ENCODE measurements at places on chromosomes 1 and 21. TPM values are rescaled to one million over a fixed set of nuclear protein-coding genes. Genes with fewer than 3 reads are reported as not detected.

PROK1 gene
- total RNA-seq: not detected

CALML6 gene
- 0.36 TPM for total RNA-seq

GUCA2B gene
- total RNA-seq: not detected

PAQR6 gene
- not detected for total RNA-seq

AADACL4 gene
- not detected for total RNA-seq

ACBD6 gene
- total RNA-seq: 54.0 TPM

SLC6A17 gene
- 0.16 TPM for total RNA-seq

KIAA0319L gene
- 36.2 TPM for total RNA-seq

CADM3 gene
- total RNA-seq: 6.0 TPM

CDC7 gene
- total RNA-seq: 15.5 TPM

CHI3L2 gene
- total RNA-seq: 10.5 TPM

ZSWIM5 gene
- total RNA-seq: 4.7 TPM

TEDDM1 gene
- not detected for total RNA-seq

RIPPLY3 gene
- total RNA-seq: not detected

FOXD3 gene
- total RNA-seq: not detected

KCNJ6 gene
- total RNA-seq: not detected

RPS8 gene
- 894 TPM for total RNA-seq

PTPN22 gene
- total RNA-seq: 0.99 TPM

NOS1AP gene
- total RNA-seq: not detected

FCRL2 gene
- total RNA-seq: not detected

EXO1 gene
- 1.2 TPM for total RNA-seq

TFAP2E gene
- total RNA-seq: 0.18 TPM
